ENCODE measurements at places on chromosomes 3 and 15. TPM values are rescaled to one million over a fixed set of nuclear protein-coding genes. Genes with fewer than 3 reads are reported as not detected.

GRCh38 chr3:38573556-38573955 is 75.9 kb downstream of the SCN5A start:
- no peak for DNase-seq

- no peak for DNase-seq
Measured at GRCh38 chr3:148513096-148513543, 184.6 kb upstream of the AGTR1 start.

GRCh38 chr3:60756241-60757030 is 494.8 kb downstream of the FHIT start:
- no peak for DNase-seq

GRCh38 chr15:65050270-65050669 is 5.1 kb downstream of the SLC51B start:
- DNase-seq, result no peak

GRCh38 chr15:91152896-91153581 is 53.0 kb downstream of the SV2B start:
- no peak for DNase-seq

The PPIP5K1 gene
- 4.5 TPM for total RNA-seq

DNA sequence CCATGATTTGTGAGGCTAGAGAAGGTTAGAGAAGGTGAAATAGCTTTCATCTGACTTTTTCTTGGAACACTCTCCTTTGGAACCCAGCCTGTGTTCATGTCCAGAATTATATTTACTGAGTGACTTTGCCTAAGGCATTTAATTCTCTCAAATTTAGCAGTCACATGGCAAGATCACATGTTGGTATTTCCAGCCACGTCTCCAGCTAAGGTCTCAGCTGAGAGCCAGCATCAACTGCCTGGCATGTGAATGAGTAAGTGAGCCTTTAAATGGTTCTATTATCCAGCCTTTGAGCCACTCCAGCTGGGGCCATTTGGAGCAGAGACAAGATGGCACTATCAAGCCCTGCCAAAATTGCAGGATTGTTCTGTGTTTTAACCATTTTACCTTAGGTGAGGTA is 130.2 kb upstream of the SGO1 start:
- no peak for DNase-seq

The SLC12A8 gene
- 248 TPM for total RNA-seq

- DNase-seq, result no peak
Measured at GRCh38 chr3:58979840-58980239, 70.0 kb downstream of the CFAP20DC start.

The ATP8B4 gene
- total RNA-seq, result not detected

- DNase-seq, result no peak
Measured at GRCh38 chr3:27561576-27561975, 77.4 kb upstream of the SLC4A7 start.

- DNase-seq, result no peak
Measured at GRCh38 chr15:39479911-39480310, 101.0 kb upstream of the THBS1 start.

The ZKSCAN7 gene
- total RNA-seq, result 17.5 TPM

- peak; percentile 69 for DNase-seq
Measured at GRCh38 chr3:55484801-55485791, 2.0 kb downstream of the WNT5A start.

Measured in Caki2 (cell line).